ENCODE measurements at places on chromosomes 1 and 21.

- no peak for DNase-seq
Measured at GRCh38 chr1:16082283-16083038, 9.0 kb upstream of the FAM131C start.

DNA sequence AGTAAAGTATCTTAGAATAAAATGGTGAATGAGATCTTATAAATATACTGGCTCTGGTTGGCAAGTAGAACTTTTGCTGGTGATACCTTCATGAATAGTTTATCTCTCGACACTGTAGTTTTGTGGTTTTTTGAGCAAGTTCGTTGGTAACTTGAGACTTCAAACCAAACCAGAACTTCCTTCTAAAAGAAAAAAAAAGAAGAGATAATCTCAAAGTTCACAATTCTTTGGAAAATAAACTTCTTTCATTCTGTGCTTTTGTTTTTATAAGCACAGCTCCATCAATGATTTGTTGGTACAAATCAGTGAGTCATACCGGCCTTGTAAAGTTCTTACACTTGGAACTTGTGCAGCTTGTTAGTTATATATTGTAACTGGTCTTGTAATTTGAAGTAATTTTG is 2.3 kb downstream of the HIPK1 start:
- DNase-seq = no peak

GRCh38 chr1:57788313-57788712 is 364.5 kb upstream of the DAB1 start:
- DNase-seq = no peak

- DNase-seq = no peak
Measured at GRCh38 chr1:53278298-53278725, 40.0 kb upstream of the MAGOH start.

DNA sequence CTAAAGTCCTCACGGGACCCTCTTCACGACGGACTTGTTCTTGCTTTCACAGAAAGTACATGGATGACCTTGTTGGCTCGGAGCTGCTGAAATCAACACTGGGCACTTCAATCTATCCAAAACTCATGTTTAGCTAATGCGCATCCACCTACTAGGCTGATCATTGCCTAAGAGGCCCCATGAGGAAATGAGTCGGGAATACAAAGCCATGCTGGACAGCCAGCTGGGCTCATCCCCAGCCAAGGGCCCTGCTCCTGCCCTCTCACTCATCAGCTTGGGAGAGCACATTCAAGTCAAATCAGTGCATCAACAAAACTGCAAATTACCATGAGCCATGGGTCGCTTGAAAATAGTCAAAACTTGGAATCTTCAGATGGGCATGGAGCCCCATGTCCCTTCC is 14.8 kb upstream of the HEYL start:
- no peak for DNase-seq

DNA sequence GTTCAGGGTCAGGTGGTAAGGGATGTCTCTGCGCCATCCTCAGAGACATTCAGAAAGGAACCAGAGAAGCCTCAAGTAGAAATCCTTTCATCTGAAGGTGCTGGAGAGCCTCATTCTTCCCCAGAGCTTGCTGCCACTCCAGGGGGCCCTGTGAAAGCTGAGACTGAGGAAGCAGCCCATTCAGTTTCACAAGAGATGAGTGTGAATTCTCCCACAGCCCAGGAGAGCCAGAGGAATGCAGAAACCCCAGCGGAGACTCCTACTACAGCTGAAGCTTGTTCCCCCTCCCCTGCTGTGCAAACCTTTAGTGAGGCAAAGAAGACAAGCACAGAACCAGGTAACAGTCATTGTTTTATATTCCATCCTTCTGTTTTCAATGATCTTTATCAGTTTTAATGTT is 38.7 kb downstream of the ZBTB40 start:
- DNase-seq = no peak

Measured in mesenteric fat pad (tissue), 1 donor.